ENCODE measurements at places on chromosomes 2 and 18. TPM values are rescaled to one million over a fixed set of nuclear protein-coding genes. Genes with fewer than 3 reads are reported as not detected.

GRCh38 chr2:11478899-11479605 lies 13.1 kb upstream of the E2F6 start:
- DNase-seq: no peak
- H3K4me3 ChIP-seq: no peak overlapping the region
- H3K27me3 ChIP-seq: peaks cover 41% of the 10 kb centered on the region
- H3K27ac ChIP-seq: no peak overlapping the region
- H3K4me1 ChIP-seq: no peaks in the 10 kb centered on the region
- no peaks in the 10 kb centered on the region for H3K36me3 ChIP-seq

- H3K4me3 ChIP-seq: no peak overlapping the region
- H3K27ac ChIP-seq: peak overlapping the region; percentile 23
- H3K27me3 ChIP-seq: no peaks in the 10 kb centered on the region
- peaks cover 35% of the 10 kb centered on the region for H3K36me3 ChIP-seq
- no peak for DNase-seq
Observed at GRCh38 chr18:24083550-24083949, 55.3 kb upstream of the CABYR start.

Gene SCLY
- 119 TPM for total RNA-seq

Gene FAM210A
- 29.5 TPM for total RNA-seq

- H3K4me3 ChIP-seq: no peak overlapping the region
- DNase-seq: no peak
- H3K36me3 ChIP-seq: no peaks in the 10 kb centered on the region
- peaks cover 13% of the 10 kb centered on the region for H3K4me1 ChIP-seq
Observed at GRCh38 chr2:239629926-239630617, 229.3 kb upstream of the HDAC4 start.

Gene TRABD2A
- total RNA-seq: 62.2 TPM

DNA sequence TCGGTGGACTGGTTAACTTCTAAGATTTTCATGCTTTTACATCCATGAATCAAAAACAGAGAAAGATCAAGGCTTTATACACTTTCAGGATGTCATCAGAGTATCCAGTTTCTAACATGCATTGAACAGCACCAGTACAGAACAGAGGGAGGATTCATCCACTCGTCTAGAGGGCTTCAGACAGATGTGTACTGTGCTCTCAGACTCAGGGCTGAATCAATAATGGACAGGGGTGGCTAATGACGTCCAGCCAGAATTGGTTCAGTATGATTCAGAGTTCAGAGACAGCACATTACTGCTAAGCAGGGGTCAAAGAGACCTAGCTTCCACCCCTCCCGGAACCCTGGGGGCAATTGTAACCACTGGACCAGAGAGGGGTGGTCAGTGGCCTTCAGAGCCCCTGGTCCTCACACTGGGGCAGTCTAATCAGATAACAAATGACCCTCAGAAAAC lies 37.3 kb downstream of the RNU4ATAC start:
- no peak overlapping the region for H3K27ac ChIP-seq
- no peak for DNase-seq
- H3K4me3 ChIP-seq: no peak overlapping the region
- peaks cover 3% of the 10 kb centered on the region for H3K4me1 ChIP-seq
- no peaks in the 10 kb centered on the region for H3K27me3 ChIP-seq
- peaks cover 1% of the 10 kb centered on the region for H3K36me3 ChIP-seq

- no peak overlapping the region for H3K4me3 ChIP-seq
- no peak for DNase-seq
- peaks cover 28% of the 10 kb centered on the region for H3K27me3 ChIP-seq
- H3K27ac ChIP-seq: no peak overlapping the region
- no peaks in the 10 kb centered on the region for H3K4me1 ChIP-seq
- no peaks in the 10 kb centered on the region for H3K36me3 ChIP-seq
Observed at GRCh38 chr18:37524498-37525261, 40.9 kb downstream of the CELF4 start.

Gene ABCA12
- total RNA-seq: not detected

DNA sequence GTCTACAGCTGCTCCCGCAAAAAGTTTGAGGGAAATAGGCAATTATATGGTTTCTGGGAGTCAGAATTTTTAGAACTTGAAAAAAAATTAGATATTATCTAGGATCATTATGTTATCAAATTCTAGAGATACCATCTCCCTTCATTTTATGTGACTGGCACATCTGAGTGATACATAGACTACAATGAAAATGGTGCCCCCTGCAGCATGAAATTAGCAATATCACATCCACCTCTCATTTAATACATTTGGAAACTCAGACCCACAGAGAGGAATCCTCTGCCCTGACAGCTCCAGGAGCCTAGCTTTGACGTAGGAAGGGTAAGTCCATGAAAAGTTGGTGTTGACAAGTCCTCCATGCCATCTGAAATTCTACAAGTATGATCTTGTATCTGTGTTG lies 381.6 kb downstream of the SUCLG1 start:
- H3K4me3 ChIP-seq: no peak overlapping the region
- no peaks in the 10 kb centered on the region for H3K36me3 ChIP-seq
- no peak overlapping the region for H3K27ac ChIP-seq

Gene FSIP2
- total RNA-seq: not detected

Gene DNER
- total RNA-seq: not detected

DNA sequence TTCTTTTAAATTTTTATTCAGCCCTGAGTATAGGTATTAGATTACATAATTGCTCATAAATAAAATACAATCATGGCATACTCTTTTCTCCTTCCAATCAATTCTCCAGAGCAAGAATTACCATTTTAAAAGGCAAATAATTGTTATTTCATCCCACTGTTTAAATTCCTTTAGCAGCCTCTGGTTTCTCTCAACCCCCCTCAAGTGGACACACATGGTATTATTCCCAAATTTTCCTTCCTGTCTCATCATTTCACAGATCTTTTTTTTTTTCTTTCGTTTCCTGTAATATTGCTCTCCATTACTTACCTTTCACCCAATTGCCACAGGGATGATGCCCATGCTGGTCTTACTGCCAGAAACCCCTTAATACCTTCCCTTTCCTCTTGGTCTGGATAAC lies 385.2 kb downstream of the RIT2 start:
- DNase-seq: no peak
- no peak overlapping the region for H3K27ac ChIP-seq
- no peak overlapping the region for H3K4me3 ChIP-seq
- no peaks in the 10 kb centered on the region for H3K4me1 ChIP-seq
- no peaks in the 10 kb centered on the region for H3K36me3 ChIP-seq
- H3K27me3 ChIP-seq: no peaks in the 10 kb centered on the region

GRCh38 chr2:156739301-156739700 lies 303.1 kb downstream of the GPD2 start:
- H3K27me3 ChIP-seq: peaks cover 5% of the 10 kb centered on the region
- DNase-seq: no peak
- H3K4me1 ChIP-seq: no peaks in the 10 kb centered on the region
- no peaks in the 10 kb centered on the region for H3K36me3 ChIP-seq
- H3K4me3 ChIP-seq: no peak overlapping the region

DNA sequence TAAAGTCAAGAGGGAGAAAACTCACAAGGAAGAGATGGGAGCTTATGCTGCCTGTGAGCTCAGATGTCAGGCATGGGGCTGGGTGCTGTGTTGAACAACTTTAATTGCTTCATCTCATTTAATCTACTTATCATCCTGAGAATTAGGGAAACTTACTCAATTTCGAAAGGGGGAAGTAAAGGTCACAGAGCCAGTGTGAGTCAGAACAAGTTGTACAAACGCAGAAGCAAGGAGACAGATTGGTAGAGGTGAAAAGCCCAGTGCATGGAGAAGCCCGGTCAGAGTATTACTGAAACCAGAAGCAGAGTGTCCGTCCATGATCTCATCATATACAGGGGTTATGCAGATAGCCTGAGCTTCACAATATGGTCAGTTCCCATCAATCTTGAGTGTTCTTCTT lies 281.1 kb upstream of the POU3F3 start:
- H3K27ac ChIP-seq: no peak overlapping the region
- no peak overlapping the region for H3K4me3 ChIP-seq
- H3K27me3 ChIP-seq: no peaks in the 10 kb centered on the region
- H3K4me1 ChIP-seq: no peaks in the 10 kb centered on the region

- H3K4me1 ChIP-seq: no peaks in the 10 kb centered on the region
- H3K27ac ChIP-seq: no peak overlapping the region
- no peaks in the 10 kb centered on the region for H3K36me3 ChIP-seq
- DNase-seq: no peak
Observed at GRCh38 chr2:55907686-55908085, 15.9 kb downstream of the EFEMP1 start.

DNA sequence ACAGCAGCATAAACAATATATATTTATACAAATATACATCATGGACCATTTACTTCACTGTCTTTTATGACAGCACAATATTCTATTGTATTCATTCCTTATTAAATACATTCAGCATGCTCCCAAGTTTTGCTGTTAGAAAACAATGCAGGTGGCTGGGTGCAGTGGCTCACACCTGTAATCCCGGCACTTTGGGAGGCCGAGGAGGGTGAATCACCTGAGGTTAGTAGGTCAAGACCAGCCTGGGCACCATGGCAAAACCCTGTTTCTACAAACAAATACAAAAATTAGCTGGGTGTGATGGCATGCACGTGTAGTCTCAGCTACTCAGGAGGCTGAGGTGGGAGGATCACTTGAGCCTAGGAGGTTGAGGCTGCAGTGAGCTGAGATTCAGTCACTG lies 39.0 kb downstream of the NPC1 start:
- H3K36me3 ChIP-seq: peaks cover 44% of the 10 kb centered on the region
- H3K27ac ChIP-seq: no peak overlapping the region
- H3K27me3 ChIP-seq: no peaks in the 10 kb centered on the region
- H3K4me3 ChIP-seq: no peak overlapping the region
- peaks cover 10% of the 10 kb centered on the region for H3K4me1 ChIP-seq

DNA sequence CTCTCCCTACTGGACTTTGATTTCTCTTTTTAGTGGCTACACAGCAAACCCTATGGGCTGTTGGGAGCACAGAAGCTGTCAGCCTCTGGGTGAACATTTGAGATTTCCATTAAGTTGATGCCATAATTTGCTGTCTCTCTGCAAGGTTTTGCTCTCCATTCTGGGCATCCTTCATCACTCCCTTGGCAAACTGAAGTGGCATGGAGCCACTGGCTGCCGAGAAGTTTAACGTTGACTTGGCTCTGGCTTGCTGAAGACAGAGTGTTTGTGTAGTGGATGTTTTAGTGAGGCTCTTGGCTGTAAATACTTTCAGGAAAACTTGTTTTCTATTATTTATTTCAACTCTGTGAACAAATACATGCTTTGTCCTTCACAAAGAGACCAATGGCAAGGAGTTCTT lies 91.5 kb downstream of the ALK start:
- H3K27me3 ChIP-seq: no peaks in the 10 kb centered on the region
- H3K4me1 ChIP-seq: no peaks in the 10 kb centered on the region
- H3K4me3 ChIP-seq: no peak overlapping the region
- H3K27ac ChIP-seq: no peak overlapping the region
- no peak for DNase-seq

GRCh38 chr2:216194013-216194412 lies 84.9 kb downstream of the XRCC5 start:
- H3K36me3 ChIP-seq: peaks cover 68% of the 10 kb centered on the region
- peak overlapping the region; percentile 66 for H3K4me3 ChIP-seq
- H3K4me1 ChIP-seq: peaks cover 67% of the 10 kb centered on the region

- no peaks in the 10 kb centered on the region for H3K4me1 ChIP-seq
- H3K27ac ChIP-seq: no peak overlapping the region
- no peaks in the 10 kb centered on the region for H3K27me3 ChIP-seq
- no peak overlapping the region for H3K4me3 ChIP-seq
- H3K36me3 ChIP-seq: no peaks in the 10 kb centered on the region
Observed at GRCh38 chr2:178756343-178756742, 50.9 kb downstream of the TTN start.

DNA sequence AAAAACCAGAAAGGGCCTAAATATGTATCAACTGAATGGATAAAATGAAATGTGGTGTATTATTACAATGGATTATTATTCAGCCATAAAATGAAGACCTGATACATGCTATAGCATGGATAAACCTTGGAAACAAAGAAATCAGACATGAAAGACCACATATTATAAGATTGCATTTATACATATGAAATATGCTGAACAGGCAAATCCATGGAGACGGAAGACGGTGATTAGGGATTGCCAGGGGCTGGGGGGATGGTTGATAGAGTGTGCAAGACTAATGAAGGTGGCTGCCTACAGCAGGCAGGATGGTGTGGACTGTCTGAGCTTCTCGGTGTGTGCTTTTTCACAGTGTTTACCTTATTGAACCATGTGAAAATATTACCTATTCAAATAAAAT lies 11.4 kb upstream of the AFG3L2 start:
- peaks cover 5% of the 10 kb centered on the region for H3K4me1 ChIP-seq
- DNase-seq: no peak
- H3K4me3 ChIP-seq: no peak overlapping the region
- H3K36me3 ChIP-seq: no peaks in the 10 kb centered on the region

GRCh38 chr2:189155795-189156194 lies 23.8 kb downstream of the COL5A2 start:
- DNase-seq: no peak
- H3K27ac ChIP-seq: no peak overlapping the region
- H3K36me3 ChIP-seq: no peaks in the 10 kb centered on the region
- H3K27me3 ChIP-seq: no peaks in the 10 kb centered on the region
- no peaks in the 10 kb centered on the region for H3K4me1 ChIP-seq

- no peak overlapping the region for H3K27ac ChIP-seq
- H3K4me1 ChIP-seq: no peaks in the 10 kb centered on the region
- H3K27me3 ChIP-seq: peaks cover 25% of the 10 kb centered on the region
- no peaks in the 10 kb centered on the region for H3K36me3 ChIP-seq
- DNase-seq: no peak
Observed at GRCh38 chr2:98923244-98923940, 12.6 kb downstream of the CRACDL start.

DNA sequence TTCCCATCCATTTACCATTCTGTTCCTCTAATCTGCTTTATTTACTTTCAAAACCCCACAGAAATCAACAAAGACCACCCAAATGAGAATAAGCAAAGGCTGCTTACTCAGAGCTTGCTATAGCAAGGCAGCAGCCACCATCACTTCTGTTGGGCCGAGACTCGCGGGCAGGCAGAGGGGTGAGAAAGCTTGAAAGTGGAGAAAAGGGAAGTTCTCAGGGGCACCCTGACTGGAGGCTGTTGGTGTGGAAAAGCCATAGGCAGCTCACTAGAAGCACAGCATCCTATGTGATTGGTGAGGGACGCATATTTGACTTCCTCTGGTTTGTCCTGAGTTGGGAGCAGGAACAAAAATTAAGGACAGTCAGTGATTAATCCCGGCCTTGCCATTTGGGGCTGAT lies 269.7 kb upstream of the THSD7B start:
- H3K27ac ChIP-seq: no peak overlapping the region
- no peaks in the 10 kb centered on the region for H3K27me3 ChIP-seq
- H3K4me3 ChIP-seq: no peak overlapping the region
- no peaks in the 10 kb centered on the region for H3K4me1 ChIP-seq

DNA sequence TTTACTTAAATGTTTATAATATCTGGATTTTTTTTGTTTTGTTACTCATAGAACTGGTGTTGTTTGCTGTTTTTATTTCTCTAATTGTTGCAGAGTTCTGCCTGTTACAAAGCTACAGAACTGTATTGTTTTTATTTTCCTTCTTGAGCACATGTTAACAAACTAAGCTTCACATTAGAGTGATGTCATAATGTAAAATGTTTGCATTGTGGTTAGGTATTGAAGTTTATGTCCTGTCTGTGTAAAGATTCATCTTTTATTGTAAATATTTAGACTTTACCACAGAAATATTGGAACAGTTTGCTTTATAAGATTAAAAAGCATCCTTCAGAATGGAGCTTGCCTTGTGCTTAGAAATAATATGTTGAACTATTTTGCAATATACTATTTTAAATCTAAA lies 67.7 kb downstream of the CLIP4 start:
- H3K27ac ChIP-seq: no peak overlapping the region
- no peak overlapping the region for H3K4me3 ChIP-seq
- no peaks in the 10 kb centered on the region for H3K4me1 ChIP-seq
- no peaks in the 10 kb centered on the region for H3K27me3 ChIP-seq
- DNase-seq: no peak

GRCh38 chr2:68561372-68561771 lies 82.0 kb upstream of the PROKR1 start:
- no peak overlapping the region for H3K4me3 ChIP-seq
- H3K4me1 ChIP-seq: peaks cover 11% of the 10 kb centered on the region
- no peaks in the 10 kb centered on the region for H3K36me3 ChIP-seq
